ENCODE measurements at places on chromosomes 7 and 10. TPM values are rescaled to one million over a fixed set of nuclear protein-coding genes. Genes with fewer than 3 reads are reported as not detected.

DNA sequence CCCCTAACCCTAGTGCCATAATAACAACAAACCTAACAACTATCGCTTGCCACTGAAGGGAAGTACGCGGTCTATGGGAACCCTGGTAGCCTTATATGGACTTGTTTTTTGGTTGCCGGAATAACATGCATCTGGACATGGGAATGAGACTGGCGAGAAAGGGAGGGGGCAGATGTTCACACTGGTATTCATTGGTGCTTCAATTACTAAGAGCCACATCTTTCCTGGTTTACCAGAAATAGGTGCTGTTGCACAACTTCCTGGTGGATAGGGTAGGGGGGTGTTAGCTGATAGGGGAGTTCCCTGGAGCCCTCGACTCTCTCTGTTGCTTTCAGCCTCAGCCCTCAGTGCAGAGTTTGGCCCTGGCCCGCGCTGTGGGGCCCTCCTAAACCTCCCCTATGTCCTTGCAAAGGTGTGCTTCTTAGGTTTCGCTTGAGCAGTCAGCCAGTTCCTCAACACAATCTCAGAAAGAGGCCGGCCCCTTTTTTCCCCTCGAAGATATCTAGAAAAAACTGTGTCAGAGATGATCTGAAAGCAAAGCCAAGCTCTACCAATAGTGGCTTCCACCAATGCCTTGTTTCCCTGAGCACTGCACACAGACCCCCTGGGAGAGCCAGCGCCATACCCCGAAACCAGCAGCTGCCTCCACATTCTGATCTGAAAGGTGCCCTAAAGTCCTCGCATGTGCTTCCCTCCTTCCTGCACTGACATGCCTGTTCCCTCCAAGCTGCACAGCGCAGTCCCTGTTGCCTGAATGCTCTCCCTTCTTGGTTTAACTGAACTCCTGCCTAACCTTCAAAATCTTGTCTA is 13.5 kb downstream of the TBXAS1 start:
- DNase-seq, result no peak

DNA sequence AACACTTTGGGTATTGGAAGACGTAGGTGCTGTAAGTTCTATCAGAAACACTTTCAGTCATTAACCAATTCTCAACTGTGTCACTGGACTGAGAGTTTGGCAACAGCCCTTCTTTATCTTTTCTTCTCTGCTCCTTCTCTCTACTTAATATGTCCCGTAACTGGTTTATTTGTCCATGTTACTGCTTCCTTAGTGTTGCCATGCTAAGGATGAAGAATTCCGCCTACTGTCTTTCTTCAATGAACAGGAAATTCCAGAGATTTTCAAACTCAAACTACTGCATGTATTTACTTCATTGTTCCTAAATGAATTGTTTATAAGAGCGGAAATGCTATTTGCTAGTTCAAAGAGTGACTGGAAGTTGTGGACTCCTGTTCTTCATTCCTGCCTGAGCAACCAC is 143.7 kb downstream of the TAX1BP1 start:
- DNase-seq, result no peak

- DNase-seq, result peak; percentile 36
Measured at GRCh38 chr10:99874341-99875085, 92.1 kb downstream of the ABCC2 start.

DNA sequence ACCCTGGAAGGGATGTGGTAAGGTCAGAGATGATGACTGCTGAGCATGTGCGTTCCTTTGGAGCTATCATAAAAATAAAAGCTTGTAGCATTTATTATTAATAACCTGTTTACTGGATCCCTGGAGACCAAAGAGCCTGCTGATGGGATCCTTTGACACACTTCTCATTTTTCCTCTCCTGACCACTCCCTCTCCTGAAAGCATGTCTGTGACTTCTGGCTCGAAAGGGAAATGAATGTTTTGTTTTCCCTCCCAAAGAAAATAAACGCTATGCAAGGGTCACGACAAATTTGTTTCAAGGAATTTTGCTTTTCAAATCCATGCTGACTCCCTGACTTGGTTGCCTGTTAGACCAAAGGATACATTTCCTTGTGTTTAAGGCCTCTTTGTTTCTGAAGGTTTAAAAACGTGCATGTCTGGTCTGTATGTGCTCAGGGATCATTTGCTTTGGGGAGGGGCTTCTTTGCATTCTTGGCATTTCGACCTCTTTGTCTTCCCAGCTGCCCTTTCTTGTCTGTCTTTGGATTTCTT is 185.1 kb upstream of the AGK start:
- no peak for DNase-seq

DNA sequence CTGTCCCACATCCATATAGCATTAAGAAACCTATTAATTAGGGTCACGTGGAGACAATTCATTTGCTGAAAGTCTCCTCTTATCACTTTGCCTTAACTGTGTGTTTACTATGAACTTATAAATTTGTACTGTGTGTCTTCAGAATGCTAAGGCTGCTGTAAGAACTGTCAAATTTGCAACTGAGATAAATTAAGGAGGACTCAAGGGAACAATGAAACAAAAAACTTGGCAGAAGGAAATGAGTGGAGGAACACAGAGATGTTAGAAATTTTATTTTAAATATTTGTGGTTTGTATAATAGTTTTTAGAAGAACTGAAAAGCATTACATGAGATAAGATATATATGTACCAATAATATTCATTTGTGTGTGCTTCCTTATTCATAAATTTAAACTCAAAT is 1005.3 kb upstream of the SORCS1 start:
- DNase-seq, result no peak

GRCh38 chr10:93893646-93894515 is at the start of gene SLC35G1:
TSS of gene SLC35G1 (plus strand) at chr10:93893978. CDS start at chr10:93894034, 56 bp downstream.
- peak; percentile 67 for DNase-seq

DNA sequence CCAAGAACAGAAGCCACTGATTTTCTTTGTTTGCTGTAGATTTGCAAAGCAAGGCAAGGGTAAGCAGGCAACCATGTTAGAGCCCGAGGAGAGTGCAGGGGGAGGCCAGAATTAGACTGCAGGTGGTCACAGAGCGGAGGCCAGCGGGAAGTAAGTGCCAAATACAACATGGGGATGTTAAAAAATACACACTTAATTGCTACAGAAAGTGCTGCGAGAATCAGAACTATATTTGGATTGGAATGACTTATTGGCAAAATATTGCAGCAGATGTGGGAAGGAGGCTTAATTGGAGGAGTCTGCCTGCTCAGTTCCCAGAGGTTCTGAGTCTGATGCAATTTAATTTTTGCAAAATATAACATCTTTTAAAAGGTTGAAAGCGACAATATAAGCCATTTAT is 49.7 kb upstream of the ADCY1 start:
- DNase-seq, result no peak

DNA sequence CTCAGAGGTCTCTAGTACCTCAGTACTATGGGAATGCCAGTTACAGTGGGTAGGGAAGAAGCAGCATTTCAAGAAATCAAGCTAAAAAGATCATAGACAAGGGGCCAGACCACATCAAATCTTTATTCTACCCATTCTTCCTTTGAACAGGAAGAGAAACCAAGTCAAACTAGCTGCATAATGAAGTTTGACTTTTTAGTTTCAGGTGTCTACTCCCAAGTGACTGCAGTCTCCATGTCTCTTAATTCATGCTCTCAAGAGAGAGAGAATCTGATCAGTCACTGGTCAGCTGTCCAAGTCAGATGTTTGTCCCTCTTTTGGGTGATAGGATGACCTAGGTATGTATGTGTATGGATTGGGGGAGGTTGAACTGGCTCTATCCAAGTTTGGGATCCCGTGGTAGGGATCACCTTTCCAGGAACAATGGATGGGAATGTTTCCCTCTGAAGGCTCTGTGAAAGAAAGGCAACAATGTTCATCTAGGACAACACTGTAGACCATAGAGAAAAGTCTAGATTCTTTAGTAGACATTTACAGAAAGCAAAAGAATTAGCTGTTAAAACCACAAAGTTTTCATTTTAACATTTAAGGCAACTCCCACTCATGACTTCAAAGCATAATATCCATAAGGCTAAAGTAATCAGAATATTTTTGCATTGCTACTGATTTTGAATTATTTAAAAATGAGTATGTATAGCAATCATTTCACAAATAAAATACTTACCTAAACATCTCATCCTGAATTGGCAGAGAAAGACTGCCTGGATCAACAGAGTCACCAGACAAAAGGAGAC is 30.1 kb upstream of the PRTFDC1 start:
- DNase-seq, result no peak

- peak; percentile 31 for DNase-seq
Measured at GRCh38 chr10:76113952-76114351, 682.5 kb downstream of the LRMDA start.

DNA sequence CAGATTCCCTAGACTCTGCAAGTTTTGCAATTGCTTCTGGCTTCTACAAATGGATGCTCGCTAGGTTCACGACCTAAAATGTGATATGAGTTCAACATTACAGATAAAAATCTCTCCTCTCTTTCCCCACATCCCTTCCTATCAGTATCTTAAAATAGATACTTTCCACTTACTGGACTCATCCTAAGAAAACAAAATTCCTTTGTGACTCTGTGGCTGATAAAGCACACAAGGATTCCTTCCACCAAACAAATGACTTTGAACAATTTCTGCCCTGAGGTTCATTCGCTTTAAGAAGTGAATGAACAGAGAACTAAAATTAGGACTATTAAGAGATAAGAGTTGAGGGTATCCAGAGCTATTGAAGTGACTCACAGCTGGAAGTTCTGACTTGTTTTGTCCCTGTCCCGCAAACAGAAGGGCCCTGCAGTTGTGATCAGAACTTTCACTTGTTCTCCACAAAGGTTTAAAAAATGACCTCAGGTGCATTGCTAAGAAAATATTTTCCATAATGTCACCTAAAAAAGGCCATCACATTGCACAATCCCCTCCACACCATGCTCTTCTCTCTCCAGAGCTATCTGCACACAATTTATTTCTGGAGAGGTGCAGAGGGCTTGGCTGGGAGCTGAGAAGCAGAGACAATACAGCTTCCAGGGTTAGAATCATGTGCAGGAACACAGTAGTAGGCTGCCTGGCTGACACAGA is 96.1 kb downstream of the PIP4K2A start:
- no peak for DNase-seq

DNA sequence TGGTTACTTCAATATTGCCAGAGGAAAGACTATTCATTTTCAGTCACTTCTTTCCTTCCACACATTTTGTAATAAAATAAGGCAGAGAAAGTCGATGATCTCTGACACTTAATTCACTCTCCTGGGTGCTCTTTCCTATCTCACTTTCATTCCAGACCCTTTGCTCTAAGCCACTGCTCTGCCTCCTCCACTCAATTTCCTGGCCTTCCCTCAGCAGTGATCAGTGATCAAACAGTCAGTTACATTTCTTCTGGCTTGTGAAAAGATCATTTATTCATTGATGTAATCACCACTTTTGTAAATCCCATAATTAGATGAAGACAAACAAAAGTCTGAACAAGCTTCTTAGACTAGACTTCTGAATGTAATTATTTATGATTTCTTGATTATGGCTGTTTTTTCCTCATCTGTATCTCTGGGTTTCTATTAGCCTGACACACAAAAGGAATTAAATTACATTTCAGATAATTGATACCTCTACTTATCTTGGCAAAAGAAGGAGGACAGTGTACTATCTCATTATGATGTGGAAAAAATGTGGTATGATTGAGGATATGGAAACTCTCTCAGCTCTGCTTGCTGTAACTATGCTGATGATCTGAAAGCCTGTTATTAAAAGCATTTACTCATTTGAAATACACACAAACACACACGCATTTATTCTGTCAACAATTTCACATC is 1102.3 kb downstream of the GRM8 start:
- DNase-seq, result no peak

GRCh38 chr7:158864507-158864820 is 8.1 kb downstream of the DYNC2I1 start:
- no peak for DNase-seq

DNA sequence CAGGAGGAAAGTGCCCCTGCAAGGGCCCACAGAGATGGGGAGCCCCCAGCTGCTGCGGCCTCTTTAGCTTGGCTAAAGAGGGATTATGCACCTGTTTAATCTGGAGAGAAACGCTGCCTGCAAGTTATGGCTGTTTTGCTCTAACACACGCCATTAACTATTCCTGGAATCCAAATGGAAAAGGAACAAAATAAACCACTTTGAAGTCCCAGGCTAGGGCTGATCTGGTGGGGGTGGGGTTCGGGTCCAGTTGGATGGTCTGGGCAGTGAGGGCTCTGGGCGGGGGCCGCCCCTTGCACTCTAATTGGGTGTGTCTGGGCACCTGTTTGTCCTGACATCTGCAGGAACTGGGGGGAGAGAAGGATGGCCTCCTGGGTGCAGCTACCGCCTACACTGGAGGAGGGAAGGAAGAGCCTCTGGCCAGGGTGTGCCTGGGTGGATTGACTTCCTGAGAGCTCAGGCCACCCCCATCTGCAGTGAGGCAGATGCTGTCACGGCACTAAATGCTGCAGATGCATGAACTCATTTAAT is 300.6 kb downstream of the ZEB1 start:
- DNase-seq, result no peak

DNA sequence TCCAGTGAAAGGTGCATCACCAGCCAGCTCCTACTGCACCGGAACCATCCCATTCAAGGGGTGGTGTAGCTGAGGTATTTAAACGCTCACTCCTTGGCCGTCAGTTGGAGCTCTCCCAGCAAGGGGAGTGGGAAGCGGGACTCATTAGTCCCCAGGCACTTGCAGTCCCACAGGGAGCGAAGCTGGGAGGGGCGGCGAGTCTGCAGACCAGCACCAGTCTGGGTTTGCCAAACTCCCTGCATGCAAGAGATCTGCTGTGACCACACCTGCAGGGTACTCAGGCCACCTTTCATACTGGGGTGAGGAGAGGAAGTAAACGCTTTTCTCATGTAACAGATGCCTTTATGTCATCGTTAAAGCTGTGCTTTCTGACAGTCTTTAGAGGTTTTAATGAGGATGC is 187.9 kb downstream of the PTPRN2 start:
- DNase-seq, result no peak

PTF1A gene
- not detected for total RNA-seq

CAMK1D gene
- total RNA-seq, result 8.1 TPM

TAC1 gene
- total RNA-seq, result not detected

UNCX gene
- not detected for total RNA-seq

STEAP2 gene
- 52.7 TPM for total RNA-seq

PNLIPRP1 gene
- total RNA-seq, result not detected

FAM13C gene
- 19.4 TPM for total RNA-seq

NPFFR1 gene
- total RNA-seq, result not detected

HERC4 gene
- total RNA-seq, result 57.2 TPM

PAX4 gene
- not detected for total RNA-seq

MACC1 gene
- 2.0 TPM for total RNA-seq

C7orf57 gene
- total RNA-seq, result not detected

MSMB gene
- 130 TPM for total RNA-seq

C10orf67 gene
- not detected for total RNA-seq

Measured in stomach (tissue), 19 donors.